Stimulated activated CD4-positive, alpha-beta T cell treated with anti-CD3 and anti-CD28 coated beads, Interleukin-1b, Interleukin-23, amount 100 ng/mL, for 24 hours (primary cell): ENCODE measurements at places on chromosomes 1 and 21.

GRCh38 chr1:223515926-223516325 lies 122.7 kb downstream of the CCDC185 start:
- DNase-seq: no peak

- DNase-seq: no peak
Observed at GRCh38 chr1:61561666-61562065, 163.3 kb downstream of the TM2D1 start.

DNA sequence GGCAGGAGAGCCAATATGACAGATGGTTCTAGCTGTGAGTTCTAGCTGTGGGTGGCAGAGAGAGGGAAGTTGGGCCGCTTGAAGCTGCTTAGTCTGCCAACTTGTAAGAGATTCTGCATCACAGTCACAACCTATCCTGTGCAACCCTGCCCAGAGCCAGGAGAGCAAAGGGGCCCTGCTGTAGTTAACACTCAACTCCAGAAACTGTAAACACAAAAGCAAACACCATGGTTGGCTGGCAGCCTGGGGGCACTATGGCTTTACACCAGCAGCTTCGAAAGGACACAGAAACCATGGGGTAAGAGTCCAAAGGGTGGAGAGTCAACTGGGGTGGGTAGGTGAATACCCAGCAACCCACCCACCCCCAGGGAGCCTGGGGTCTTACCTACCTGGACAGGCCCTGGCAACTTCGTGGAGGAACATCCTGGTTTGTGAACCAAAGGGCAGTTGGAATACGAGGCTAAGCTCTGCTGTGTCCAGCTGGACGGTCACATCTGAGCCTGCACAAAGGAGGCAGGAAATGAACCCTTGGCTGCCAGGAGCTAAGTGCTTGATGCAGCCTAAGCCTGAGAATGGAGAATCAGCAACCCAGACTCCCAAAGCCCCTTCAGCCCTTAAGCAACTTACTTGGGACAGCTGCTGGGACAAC lies 6.4 kb downstream of the INPP5B start:
- no peak for DNase-seq

DNA sequence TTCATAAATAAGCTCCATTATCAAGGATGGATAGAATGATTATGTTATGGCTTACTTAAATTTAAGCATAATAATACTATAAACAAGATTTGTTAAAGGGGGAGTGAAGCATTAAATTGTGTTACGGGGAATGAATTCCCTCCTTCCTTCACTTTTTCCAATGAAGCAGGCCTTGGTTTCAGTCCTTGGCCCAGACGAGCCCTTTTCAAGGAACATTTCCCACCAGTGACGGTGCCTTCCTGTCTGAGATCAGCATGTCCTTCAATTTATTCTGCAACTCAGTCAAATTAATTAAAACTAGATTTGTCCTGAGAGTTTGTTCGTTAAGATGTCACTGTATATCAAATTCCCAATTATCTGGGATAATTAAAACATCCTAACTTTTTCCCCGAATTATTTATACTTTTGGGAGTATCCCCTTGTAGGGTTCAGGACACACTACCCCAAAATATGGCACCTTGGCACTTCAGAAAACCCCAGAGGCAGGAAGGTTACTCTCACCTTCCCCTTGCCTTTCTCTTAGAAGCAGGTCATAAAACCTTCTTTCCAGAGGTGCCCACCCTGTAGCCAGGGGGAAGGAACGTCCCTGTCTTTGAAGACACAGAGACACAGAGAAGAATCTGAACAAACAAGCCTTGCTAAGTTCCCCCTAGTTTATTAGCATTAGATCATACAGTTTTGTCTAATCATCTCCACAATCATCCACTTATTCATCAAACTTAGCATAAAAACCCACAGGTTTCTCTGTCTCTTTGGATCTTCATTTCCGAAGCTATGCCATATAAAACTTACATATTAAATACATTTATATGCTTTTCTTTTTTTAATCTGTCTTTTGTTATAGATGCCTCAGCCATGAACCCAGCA lies 86.2 kb upstream of the ARHGAP29 start:
- DNase-seq: no peak

DNA sequence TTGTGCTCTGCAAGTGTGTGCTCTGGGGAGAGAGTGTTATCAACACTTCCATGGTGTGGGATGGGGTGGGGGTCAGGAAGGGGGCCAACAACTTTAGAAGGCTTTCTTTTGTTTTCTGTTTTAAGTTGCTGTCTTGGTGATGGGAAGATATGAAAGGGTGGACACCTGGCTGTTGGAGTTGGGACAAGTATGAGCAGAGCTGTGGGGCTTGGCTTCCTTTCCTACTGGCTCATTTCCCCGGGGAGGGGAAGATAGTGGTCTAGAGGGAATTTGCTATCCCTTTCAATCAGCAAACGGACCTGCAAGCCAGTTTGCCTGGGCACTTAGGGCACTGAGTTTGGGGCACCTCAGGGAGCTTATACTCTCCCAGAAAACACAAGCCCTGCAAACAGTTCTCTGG lies 19.2 kb downstream of the IER5 start:
- DNase-seq: no peak

GRCh38 chr1:218436346-218436745 lies 91.2 kb downstream of the TGFB2 start:
- no peak for DNase-seq

GRCh38 chr1:33433509-33434362 lies 2.8 kb upstream of the PHC2 start:
- no peak for DNase-seq

GRCh38 chr1:25870614-25871013 lies 4.9 kb downstream of the PAQR7 start:
- DNase-seq: no peak

- no peak for DNase-seq
Observed at GRCh38 chr1:25208561-25209222, 23.6 kb downstream of the SYF2 start.
